ENCODE measurements at places on chromosomes 6 and 20.

- peaks cover 4% of the 10 kb centered on the region for H3K4me1 ChIP-seq
- no peaks in the 10 kb centered on the region for H3K27me3 ChIP-seq
- H3K36me3 ChIP-seq: no peaks in the 10 kb centered on the region
- no peak overlapping the region for H3K4me3 ChIP-seq
- no peak overlapping the region for H3K27ac ChIP-seq
Observed at GRCh38 chr6:11296449-11297375, 64.2 kb upstream of the NEDD9 start.

- H3K36me3 ChIP-seq: no peaks in the 10 kb centered on the region
- no peaks in the 10 kb centered on the region for H3K27me3 ChIP-seq
- H3K27ac ChIP-seq: no peak overlapping the region
- no peak overlapping the region for H3K4me3 ChIP-seq
Observed at GRCh38 chr6:37614491-37614890, 83.2 kb downstream of the MDGA1 start.

DNA sequence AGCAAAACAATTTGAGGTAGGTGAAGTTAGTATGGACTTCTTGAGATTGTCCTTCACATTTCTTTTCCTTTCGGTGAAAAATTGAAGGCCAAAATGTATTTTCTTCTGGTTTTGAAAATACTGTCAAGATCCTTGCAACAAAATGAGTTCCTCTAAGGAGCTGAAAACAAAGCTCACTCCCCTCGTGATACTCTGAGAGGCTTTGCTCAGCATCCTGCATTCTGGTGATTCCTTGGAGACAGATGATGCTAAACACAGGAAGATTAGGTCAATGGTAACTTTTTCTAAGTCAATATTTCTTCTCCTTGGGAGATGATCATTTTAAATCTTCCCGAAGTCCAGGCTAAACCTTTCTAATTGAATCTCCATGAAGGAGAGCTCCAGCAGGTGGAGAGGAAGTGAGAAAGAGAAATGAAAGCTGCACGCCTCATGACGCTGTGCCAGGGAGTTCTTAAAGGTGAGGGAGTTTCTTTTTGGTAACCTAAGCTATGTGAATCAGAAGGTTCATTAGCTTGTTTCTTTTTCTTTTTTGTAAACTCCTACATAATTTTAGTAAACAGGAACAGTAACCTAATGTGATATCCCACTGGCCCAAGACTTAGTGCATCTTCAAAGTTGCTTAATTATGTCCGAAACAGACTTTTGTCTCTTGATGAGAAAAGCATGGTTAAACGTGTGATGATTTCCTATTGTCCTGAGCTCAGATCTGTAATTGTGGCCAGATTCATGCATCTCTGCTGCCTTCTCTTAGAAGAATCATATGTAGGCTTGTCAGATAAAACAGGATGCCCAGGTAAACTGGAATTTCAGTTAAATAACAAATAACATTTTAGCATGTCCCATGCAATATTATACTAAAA lies 15.0 kb downstream of the ESR1 start:
- H3K27me3 ChIP-seq: no peaks in the 10 kb centered on the region
- no peak overlapping the region for H3K4me3 ChIP-seq
- H3K4me1 ChIP-seq: no peaks in the 10 kb centered on the region
- H3K27ac ChIP-seq: no peak overlapping the region
- DNase-seq: no peak

- no peaks in the 10 kb centered on the region for H3K36me3 ChIP-seq
- no peak overlapping the region for H3K4me3 ChIP-seq
- no peak for DNase-seq
- H3K27me3 ChIP-seq: no peaks in the 10 kb centered on the region
- peaks cover 18% of the 10 kb centered on the region for H3K4me1 ChIP-seq
- H3K27ac ChIP-seq: no peak overlapping the region
Observed at GRCh38 chr20:37396416-37397075, 50.6 kb downstream of the SRC start.

- no peak overlapping the region for H3K27ac ChIP-seq
- DNase-seq: no peak
- no peaks in the 10 kb centered on the region for H3K27me3 ChIP-seq
- no peaks in the 10 kb centered on the region for H3K36me3 ChIP-seq
- H3K4me3 ChIP-seq: no peak overlapping the region
- H3K4me1 ChIP-seq: no peaks in the 10 kb centered on the region
Observed at GRCh38 chr6:49328051-49328744, 134.9 kb downstream of the MMUT start.

- H3K27ac ChIP-seq: no peak overlapping the region
- H3K4me3 ChIP-seq: no peak overlapping the region
- no peaks in the 10 kb centered on the region for H3K27me3 ChIP-seq
- no peak for DNase-seq
- H3K36me3 ChIP-seq: no peaks in the 10 kb centered on the region
Observed at GRCh38 chr6:29620630-29621029, 12.4 kb downstream of the GABBR1 start.
